ENCODE measurements at places on chromosomes 6 and 20.

GRCh38 chr6:43943781-43944250, 173.8 kb downstream of the VEGFA start:
- H3K27me3 ChIP-seq, result peaks cover 3% of the 10 kb centered on the region
- no peaks in the 10 kb centered on the region for H3K4me1 ChIP-seq
- no peak overlapping the region for H3K27ac ChIP-seq
- no peak overlapping the region for H3K4me3 ChIP-seq
- H3K36me3 ChIP-seq, result peaks cover 2% of the 10 kb centered on the region

DNA sequence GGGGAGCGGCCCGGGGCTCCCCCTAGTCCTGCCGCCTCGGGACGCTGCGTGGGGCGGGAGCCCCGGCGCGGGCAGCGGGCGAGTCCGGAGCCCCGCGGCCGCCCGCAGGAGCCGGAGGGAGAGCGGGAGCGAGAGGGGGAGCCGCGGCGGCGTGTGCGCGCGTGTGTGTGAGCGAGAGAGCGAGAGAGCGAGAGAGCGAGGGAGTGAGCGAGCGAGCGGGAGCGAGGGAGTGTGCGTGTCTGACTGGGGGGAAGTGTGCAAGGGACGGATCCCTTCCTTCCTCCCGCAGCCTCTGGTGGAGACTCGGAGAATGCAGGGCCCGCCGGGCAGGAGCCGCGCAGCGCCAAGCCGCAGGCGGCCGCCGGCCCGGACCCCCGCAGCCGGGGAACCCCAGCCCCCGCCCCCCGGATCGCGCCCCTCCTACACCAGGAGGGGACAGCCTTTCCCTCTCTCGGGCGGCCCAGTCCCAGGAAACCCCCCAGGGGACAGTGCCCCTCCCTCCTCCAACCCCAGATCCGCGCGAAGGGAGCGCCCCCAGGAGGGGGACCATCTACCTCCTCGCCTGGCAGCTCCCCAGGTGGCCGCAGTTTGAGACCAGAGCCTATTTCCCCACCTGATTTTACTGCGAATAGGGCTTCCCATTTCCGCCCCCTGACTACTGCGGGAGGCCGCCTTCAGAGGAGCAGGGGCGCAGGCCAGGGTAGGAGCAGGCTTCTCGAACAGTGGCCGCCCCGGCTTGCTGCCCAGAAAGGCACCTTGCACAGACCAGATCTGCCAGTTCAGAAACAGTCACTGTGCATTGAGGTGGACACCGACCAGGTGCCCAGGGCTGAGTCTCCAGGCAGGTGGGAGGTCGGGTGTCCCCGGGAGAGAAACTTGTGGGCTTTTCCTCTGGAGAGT, at the start of gene CDH22:
TSS of gene CDH22 (minus strand) at position 241 of the 900 bp plus-strand sequence. CDS start 57,204 bp downstream, outside the sequence.
- no peak within 1 kb of the TSS for H3K27ac ChIP-seq
- no peaks in the 10 kb centered on the region for H3K36me3 ChIP-seq
- H3K4me3 ChIP-seq, result peak within 1 kb of the TSS; percentile 56
- peak; percentile 48 for DNase-seq
- H3K27me3 ChIP-seq, result peaks cover 68% of the 10 kb centered on the region

GRCh38 chr20:43191946-43192863, 2.5 kb upstream of the PTPRT start:
- peaks cover 39% of the 10 kb centered on the region for H3K27me3 ChIP-seq
- no peaks in the 10 kb centered on the region for H3K36me3 ChIP-seq
- no peak for DNase-seq
- no peak overlapping the region for H3K27ac ChIP-seq

- no peak for DNase-seq
- H3K36me3 ChIP-seq, result no peaks in the 10 kb centered on the region
- peaks cover 7% of the 10 kb centered on the region for H3K4me1 ChIP-seq
- H3K27me3 ChIP-seq, result peaks cover 28% of the 10 kb centered on the region
These were observed 7.7 kb downstream of the TTBK1 start for GRCh38 chr6:43250992-43251373.

DNA sequence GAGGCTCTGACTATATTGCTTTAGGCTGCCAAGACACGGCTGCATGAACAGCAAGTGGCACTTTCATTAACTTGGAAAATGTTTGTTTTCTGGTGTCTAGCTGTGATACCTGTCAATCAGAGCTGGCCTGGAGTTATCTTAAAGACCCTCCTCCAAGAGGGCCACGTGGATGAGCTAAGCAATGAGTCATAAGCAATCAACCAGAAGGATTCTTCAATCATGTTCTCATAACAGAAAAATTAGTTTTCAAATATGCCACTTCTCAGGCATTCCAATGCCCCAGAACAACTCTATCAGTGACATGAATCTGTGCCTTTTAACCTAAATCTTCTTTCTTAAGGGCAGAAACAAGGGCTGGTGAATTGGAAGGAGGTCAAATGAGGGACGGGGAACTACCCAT, 283.0 kb downstream of the HTR1B start:
- no peak overlapping the region for H3K4me3 ChIP-seq
- no peaks in the 10 kb centered on the region for H3K4me1 ChIP-seq
- H3K27ac ChIP-seq, result no peak overlapping the region

GRCh38 chr6:52953911-52954839, 40.9 kb downstream of the GSTA4 start:
- no peak for DNase-seq
- H3K4me3 ChIP-seq, result no peak overlapping the region
- H3K36me3 ChIP-seq, result no peaks in the 10 kb centered on the region
- H3K27me3 ChIP-seq, result peaks cover 8% of the 10 kb centered on the region
- H3K27ac ChIP-seq, result no peak overlapping the region

DNA sequence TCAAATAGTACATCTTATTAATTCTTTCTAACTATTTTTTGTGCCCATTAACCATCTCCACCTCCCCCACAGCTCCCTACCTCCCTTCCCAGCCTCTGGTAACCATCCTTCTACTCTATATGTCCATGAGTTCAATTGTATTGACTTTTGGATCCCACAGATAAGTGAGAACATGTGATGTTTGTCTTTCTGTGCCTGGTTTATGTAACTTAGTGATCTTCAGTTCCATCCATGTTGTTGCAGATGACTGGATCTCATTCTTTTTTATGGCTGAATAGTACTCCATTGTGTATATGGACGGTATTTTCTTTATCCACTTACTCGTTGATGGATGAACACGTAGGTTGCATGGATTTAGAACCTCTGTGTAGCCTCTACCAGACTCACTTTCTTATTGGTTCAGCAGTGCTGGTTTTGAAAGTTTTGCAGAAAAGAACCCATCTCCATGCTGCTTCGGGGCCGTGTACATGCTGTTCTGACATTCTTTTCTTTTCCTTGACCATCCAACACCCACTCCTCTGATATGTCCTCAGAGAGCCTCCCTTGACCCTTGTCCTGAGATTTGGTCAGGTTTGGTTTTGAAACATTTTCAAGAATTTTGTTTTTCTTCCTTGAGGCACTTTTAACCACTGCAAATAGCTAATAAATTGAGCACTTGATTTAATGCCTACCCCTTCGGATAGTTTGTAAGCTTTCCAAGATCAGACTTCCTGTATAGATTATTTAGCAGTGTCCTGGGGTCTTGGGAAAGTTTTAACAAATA, 231.2 kb upstream of the ZFP64 start:
- no peaks in the 10 kb centered on the region for H3K4me1 ChIP-seq
- H3K4me3 ChIP-seq, result no peak overlapping the region
- DNase-seq, result no peak
- H3K27ac ChIP-seq, result no peak overlapping the region
- no peaks in the 10 kb centered on the region for H3K36me3 ChIP-seq

GRCh38 chr20:59094576-59094975, 52.0 kb upstream of the PRELID3B start:
- H3K27me3 ChIP-seq, result peaks cover 7% of the 10 kb centered on the region
- no peaks in the 10 kb centered on the region for H3K36me3 ChIP-seq
- H3K4me1 ChIP-seq, result peaks cover 3% of the 10 kb centered on the region

GRCh38 chr6:40440053-40440452, 147.1 kb downstream of the LRFN2 start:
- peaks cover under 1% of the 10 kb centered on the region for H3K27me3 ChIP-seq
- no peaks in the 10 kb centered on the region for H3K36me3 ChIP-seq
- DNase-seq, result no peak

DNA sequence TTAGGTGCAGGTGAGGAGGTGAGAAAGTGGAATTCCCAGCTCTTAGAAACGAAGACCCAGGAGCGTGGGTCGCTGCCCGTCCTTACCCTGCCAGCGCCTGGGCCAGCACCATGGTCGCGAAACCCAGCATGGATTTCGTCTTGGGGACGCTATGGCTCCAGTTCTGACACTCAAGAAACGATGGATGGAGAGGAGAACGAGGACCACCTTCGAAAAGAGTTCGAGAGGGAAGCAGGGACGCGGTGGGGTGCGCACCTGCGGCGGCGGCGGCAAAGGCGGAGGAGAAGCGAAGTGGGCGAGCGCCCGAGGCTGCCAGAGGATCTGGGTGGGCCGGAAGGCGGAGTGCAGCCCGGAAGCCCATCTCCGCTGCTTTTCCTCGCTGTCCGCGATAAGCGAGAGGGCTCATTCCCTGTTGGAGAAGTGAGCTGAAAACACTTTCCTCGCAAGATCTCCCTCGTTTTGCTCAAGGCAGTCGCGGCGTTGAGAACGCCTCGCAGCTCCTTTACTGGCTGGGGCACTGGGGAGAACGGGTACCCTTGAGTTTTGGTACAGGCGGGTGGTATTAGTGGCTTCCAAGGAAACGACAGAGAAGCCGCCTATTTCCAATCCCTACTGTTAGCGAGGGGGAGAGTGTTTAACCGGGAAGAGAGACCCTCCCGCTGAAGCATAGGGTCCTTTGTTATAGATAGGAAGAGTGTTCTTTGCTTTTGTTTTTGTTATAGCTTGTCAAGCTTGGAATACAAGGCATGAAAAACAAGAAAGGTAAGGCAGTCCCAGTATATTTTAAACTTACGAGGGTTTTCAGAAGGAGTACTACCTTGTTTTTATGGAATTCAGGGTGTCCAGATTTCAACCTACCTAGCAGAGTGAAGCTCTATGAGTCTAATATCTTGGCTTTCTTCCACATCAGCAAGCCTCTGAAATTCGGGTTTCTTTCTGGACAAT, 109.5 kb downstream of the TRIM27 start:
- DNase-seq, result peak; percentile 41
- H3K36me3 ChIP-seq, result peaks cover 12% of the 10 kb centered on the region
- H3K27ac ChIP-seq, result peak overlapping the region; percentile 38
- peaks cover 99% of the 10 kb centered on the region for H3K27me3 ChIP-seq
- H3K4me1 ChIP-seq, result peaks cover 26% of the 10 kb centered on the region

DNA sequence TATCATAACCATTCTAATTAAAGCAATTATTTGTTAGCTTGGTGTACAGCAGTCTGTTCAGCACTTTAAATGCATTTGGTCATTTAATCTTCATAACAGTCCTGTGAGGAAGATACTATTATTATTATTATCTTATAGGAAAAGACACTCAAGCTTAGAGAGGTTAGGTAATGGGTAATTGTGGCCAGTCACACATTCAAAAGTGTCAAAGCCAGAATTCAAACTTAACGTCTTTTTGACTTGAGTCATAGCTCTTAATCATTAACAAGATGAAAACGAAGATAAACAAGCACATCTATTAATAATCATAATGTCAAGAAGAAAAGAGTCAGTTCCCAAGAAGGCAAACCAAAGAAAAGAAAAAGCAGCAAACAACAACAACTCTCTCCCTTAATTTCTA, 251.0 kb downstream of the SYNE1 start:
- no peaks in the 10 kb centered on the region for H3K4me1 ChIP-seq
- H3K27me3 ChIP-seq, result peaks cover 10% of the 10 kb centered on the region
- no peak overlapping the region for H3K4me3 ChIP-seq
- H3K36me3 ChIP-seq, result no peaks in the 10 kb centered on the region
- no peak overlapping the region for H3K27ac ChIP-seq

- H3K36me3 ChIP-seq, result peaks cover 15% of the 10 kb centered on the region
- no peak for DNase-seq
- H3K27ac ChIP-seq, result no peak overlapping the region
- H3K4me3 ChIP-seq, result no peak overlapping the region
These were observed 5.1 kb downstream of the BLOC1S5 start for GRCh38 chr6:8059129-8059528.

GRCh38 chr6:16822529-16822928, 61.3 kb upstream of the ATXN1 start:
- no peak overlapping the region for H3K27ac ChIP-seq
- H3K36me3 ChIP-seq, result peaks cover 2% of the 10 kb centered on the region

DNA sequence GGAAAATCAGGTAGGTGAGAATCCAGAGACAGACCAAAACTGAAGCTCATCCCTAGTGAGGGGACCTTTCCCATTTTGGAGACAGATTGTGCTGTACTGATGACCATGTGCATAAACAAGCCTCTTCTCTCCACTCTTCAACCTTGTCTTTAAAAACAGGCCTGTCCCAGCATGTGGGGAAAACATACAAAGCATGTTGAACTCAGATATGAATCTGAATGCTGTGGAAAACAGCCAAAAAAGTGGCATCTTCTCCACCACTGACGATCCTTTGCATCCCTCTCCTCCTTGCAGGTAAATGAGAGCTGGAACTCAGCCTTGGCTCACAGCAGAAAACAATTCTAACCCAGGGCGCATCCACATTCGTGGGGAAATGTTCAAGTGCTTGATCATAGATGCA, 123.7 kb upstream of the FOXQ1 start:
- DNase-seq, result no peak
- H3K36me3 ChIP-seq, result no peaks in the 10 kb centered on the region
- no peak overlapping the region for H3K27ac ChIP-seq
- no peaks in the 10 kb centered on the region for H3K27me3 ChIP-seq
- no peaks in the 10 kb centered on the region for H3K4me1 ChIP-seq

DNA sequence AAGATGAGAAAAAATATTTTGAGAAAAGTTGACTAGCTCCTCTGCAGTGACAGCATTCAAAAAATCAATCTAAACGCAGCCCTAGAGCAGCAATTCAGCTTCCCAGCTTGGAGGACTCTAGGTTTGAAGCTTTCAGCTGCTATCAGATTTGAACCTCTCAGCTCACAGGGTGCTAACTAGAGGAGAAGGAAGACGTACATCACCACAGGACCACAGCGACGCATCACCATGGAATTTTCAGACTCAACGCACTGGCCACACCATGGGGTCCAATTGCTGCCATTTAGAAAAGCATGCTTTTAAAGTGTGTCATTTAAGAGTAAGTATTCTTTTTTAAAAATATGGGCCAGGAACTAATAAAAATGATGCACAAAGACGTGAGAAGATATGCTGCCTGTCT, 45.0 kb upstream of the FUCA2 start:
- H3K27ac ChIP-seq, result no peak overlapping the region
- peaks cover 19% of the 10 kb centered on the region for H3K4me1 ChIP-seq
- H3K4me3 ChIP-seq, result no peak overlapping the region
- no peaks in the 10 kb centered on the region for H3K27me3 ChIP-seq
- no peak for DNase-seq

GRCh38 chr6:14798594-14798982, 447.3 kb upstream of the JARID2 start:
- no peak for DNase-seq
- H3K27me3 ChIP-seq, result peaks cover 8% of the 10 kb centered on the region
- H3K27ac ChIP-seq, result no peak overlapping the region

DNA sequence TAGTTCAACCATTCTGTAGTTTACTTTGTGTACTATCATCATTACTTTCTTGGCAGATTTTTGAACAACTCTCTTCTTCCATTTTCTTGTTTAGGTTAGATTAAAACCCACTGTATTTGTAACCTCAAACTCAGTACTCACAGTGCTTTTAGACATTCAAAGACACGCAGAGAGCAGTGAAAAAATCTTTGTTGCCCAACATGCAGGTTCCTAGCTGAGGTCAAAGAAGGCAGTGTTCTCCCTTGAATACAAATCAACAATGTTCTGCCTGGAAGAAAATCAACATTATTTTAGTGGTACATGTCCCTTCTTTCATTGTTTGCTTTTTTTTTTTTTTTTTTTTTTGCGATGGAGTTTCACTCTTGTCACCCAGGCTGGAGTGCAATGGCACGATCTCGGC, 11.2 kb downstream of the CYB5R4 start:
- peaks cover 42% of the 10 kb centered on the region for H3K36me3 ChIP-seq
- no peak for DNase-seq
- no peak overlapping the region for H3K4me3 ChIP-seq
- H3K27ac ChIP-seq, result no peak overlapping the region
